ENCODE measurements at places on chromosomes 4 and X.

- no peak for DNase-seq
Observed at GRCh38 chrX:98398542-98398941, 1514.8 kb downstream of the RPA4 start.

DNA sequence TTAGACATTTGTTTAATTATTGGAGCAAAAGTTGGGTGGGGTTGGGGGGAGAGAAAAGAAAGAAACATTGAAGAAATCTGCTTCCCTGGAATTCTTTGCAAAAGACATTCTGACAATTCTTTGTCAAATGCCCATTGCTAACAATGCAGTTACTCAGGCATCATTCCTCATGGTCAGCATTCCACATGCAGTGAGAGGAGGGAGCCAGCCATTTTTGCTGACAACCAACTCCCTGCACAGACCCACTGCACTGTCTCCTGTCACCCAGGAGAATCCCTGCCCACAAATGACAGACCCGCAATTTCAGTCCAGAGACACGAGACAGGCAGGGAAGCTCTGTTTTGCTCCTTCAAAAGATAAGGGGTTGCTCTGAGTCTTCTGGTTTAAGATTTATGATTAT, 985.1 kb upstream of the SLIT2 start:
- DNase-seq = no peak

DNA sequence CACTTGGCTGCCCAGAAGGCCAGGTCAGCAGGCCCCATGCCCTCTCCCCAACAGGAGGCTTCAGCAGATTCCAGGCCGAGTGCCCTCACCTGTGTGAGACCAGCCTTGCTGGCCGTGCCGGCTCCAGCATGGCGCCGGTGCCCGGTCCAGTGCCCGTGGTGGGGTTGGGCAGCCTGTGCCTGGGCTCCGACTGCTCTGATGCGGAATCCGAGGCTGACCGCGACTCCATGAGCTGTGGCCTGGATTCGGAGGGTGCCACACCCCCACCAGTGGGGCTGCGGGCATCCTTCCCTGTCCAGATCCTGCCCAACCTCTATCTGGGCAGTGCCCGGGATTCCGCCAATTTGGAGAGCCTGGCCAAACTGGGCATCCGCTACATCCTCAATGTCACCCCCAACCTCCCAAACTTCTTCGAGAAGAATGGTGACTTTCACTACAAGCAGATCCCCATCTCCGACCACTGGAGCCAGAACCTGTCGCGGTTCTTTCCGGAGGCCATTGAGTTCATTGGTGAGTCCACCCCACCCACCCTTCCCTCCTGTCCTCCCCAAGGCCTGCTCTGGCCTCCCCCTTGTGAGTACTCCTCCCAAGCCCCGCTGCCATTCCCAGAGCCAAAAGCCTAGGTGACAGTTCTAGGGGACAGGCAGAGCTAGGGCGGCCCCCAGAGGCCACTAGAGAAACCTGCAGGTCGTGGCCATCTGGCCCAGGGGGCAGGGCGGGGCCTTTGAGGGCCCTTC, 2.3 kb downstream of the DUSP9 start:
- DNase-seq = peak; percentile 35

- no peak for DNase-seq
Observed at GRCh38 chr4:155392481-155393184, 15.9 kb upstream of the MAP9 start.

- DNase-seq = no peak
Observed at GRCh38 chr4:119046263-119046662, 89.4 kb upstream of the MYOZ2 start.
